ENCODE measurements at places on chromosomes 3 and 15.

DNA sequence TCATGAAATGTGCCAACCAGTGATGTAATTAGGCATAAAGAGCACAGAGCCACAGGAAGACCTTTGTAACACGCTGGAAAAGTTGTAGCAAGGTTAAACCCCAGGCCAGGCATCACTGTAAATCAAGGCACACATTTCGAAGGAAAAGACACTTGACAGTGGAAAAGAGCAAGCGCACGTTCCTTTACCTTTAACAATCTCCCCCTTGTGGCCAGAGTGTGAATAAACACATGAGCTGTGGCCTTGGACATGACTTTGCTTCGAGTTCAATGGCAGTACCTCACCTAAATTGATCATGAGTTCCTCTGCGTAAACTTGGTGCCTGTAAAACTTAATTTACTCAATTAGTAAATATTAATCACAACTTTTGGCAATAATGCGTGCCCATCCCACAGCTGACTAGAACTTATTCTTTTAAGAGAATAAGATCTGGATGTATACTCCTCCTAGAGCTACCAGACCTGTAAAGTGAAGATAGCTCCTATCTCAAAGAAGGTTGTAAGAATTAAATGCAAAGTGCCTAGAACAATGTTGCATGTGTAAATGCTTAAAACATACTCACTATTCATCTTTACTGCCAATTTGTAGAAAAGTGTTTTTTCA is 757.0 kb upstream of the NECTIN3 start:
- DNase-seq, result peak; percentile 26

DNA sequence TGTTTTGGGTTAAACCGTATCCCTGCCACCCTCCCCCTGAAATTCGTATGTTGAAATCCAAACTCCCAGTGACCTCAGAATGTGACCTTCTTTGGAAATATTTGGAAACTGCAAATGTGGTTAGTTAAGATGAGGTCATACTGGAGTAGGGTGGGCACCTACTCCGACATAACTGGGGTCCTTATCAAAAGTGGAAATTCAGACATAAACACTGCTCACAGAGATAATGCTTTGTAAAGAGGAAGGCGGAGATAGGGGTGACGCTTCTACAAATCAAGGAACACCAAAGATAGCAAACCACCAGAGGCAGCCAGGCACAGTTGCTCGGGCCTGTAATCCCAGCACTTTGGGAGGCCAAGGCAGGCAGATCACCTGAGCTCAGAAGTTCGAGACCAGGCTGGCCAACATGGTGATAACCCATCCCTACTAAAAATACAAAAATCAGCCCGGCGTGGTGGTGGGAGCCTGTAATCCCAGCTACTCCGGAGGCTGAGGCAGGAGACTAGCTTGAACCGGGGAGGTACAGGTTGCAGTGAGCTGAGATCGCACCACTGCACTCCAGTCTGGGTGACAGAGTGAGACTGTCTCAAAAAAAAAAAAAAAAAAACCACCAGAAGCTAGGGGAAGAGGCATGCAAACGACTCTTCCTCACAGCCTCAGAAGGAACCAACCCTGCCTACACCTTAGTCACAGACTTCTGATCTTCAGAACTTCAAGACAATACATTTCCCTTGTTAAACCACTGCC is 51.1 kb upstream of the CHD2 start:
- DNase-seq, result no peak

DNA sequence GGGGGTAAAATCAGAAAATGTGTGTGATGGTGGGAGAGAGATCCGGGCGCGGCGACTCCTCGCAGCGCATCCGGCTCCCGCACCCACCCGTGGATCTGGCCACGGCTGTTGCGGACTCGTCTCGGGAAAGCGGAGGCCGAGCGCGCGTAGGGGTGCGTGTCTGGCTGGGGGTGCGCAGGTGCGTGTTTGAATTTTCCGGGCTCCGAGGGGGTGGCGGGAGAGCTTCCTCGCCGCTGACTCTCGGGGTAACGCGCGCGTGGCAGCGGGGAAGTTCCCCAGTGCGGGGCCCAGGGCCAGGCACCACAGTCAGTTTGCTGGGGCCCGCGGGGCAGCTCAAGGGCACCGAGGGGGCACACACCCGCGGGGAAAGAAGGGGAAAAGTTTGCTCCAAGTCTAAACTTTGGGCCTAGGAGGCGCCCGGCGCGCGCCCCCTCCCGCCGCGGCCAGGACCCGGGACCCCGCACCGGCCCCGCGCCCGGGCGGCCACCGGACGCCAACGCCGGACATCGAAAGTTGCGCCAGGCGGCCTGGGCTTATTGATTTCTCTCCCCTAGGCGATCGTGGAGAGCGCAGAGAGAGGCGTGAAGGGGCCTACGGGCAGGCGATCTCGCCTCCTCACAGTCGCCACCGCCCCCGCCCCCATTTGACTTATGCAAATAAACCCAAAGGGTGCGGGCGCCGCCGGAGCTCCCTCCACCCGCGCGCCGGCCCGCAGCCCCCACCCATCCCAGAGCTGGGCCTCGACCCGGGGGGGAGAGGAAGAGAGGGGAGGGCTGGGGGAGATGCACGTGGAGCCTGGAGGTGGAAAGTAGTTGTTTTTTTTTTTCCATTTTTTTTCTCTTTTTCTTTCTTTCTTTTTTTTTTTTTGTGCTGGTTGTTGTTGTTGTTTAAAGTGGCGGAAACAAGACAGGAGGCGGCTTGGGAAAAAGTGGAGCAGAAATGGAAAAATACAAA is 639 bp downstream of the FOXP1 start:
- peak; percentile 26 for DNase-seq

GRCh38 chr15:61008915-61009314 is 220.2 kb downstream of the RORA start:
- no peak for DNase-seq

- no peak for DNase-seq
Observed at GRCh38 chr15:29518442-29518841, 248.8 kb upstream of the NSMCE3 start.
